ENCODE measurements at places on chromosomes 12 and 14.

GRCh38 chr12:130179621-130180020 is 17.4 kb downstream of the FZD10 start:
- DNase-seq: no peak

- no peak for DNase-seq
These were observed 214.2 kb downstream of the ADAMTS20 start for GRCh38 chr12:43337571-43338444.

GRCh38 chr12:51216642-51217041 is 1.2 kb downstream of the POU6F1 start:
- no peak for DNase-seq

DNA sequence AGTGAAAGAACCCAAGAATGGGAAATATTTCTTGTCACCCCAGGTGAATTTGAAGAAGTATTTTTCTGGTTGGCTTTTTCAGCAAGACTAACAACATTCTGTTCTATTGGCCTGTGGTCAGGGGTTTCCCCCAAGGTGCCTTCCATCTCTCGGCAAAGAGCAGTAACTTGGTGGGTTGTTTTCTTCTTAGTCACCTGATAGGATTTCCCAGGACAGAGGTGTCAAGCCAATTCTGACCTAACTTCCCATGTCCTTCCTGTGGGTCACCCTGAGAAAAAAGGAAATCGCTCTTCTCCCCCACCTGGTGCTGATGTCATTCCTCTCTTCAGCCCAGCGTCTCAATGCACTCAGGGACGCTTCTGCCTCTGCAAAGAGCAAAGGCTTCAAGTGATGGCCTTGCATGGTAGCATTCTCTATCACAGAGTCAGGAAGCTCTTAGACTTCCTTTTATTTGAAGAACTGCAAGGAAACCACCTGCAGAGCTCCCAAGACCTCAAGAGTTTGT is 16.1 kb upstream of the IFNG start:
- peak; percentile 74 for DNase-seq

- DNase-seq: no peak
These were observed 74.2 kb downstream of the RBM19 start for GRCh38 chr12:113891739-113892520.

DNA sequence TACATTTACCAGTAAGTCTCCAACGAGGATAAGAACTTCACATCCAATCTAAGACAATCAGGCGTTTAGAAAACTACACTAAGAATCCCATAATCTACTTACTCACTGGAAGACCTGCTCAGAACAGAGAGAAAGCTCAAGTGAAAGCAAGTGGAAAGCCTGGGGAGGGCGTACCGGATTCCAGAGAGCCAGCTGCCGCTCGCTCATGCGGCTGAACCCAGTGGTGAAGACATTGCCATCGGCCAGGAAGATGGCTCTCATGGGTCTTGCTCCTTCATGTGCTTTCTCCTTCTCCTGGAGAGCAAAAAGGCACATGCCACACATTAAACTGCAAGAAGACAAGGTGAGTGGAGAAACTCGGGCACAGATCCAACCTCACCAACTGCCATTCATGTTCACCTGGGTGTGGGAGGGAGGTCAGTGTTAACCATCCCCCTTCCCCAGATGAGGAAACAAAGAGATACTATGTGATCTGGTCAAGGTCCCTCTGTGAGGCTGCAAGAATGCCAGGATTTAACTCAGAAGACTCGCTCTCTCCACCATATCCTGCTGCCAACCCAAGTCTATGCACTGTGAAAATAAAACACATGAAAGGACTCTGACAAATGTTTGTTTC is 23.5 kb upstream of the SELPLG start:
- DNase-seq: no peak

DNA sequence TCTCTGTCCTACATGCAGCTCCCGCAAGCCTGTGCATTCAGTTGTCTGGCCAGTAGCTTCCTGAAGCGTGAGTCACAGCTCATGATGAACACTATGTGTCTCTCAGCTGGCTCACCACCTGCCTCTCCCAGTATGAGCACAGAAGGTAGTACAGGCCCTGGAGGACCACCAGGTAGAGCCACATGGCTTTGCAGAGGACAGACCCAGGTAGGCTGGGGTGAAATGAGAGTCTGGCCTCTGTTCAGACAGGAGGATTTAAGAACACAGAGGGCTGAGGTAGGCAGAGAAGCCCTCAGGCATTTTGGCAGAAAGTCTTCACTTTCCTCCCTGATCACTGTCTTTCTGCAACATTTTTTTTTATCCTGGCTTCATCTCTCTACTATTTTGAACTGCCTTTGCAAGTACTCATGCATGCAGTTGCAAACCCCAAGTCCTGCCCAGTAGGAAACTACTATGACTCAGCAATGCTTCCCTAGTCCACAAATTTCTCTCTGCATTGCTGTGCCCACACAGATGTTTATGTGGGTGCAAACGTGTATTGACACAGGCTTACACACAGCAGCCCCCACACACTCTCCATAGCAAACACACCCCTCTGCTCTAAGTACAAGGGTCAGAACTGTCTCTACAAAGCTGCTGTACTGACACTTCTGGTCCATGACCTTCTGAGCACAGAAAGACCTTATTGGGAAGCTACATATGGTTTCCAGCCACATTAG is 7.2 kb upstream of the SDR9C7 start:
- no peak for DNase-seq

DNA sequence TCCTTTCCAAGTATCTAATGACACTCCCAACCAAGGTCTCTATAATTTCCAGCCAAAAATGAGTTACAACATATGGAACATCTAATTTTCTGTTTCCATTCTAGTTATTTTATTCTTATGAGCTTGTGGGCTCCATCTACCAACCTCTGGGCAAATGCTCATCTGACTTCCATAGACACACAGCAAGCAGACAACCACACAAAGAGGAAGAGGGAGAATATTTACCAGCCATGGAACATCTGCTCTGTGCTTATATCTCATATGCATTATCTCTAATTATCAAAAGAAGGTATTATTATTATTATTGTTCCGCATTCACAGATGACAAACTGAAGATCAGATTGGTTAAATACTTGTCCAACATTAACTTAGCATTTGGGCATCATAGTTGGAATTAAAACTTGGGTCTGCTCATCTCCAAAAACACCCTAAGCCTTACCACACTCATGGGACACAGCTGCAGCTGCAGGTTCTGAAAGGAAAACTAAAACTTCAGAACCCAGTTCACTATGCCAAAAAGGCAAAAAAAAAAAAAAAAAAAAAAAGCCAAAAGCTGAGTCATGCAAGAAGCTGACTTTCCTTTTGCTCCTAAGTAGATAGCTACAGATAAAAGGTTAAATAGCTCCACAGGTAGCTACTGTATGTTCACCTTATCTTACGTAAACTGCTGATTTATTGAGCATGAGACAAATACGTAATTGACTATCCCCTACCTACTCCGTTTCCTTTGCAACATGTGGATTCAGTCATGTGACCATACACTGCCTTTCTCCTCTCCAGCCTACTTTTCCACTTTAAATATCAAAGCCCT is 23.6 kb upstream of the TCL1B start:
- DNase-seq: no peak

- DNase-seq: peak; percentile 57
These were observed 2.5 kb downstream of the USP44 start for GRCh38 chr12:95548539-95549391.

- DNase-seq: no peak
These were observed 49.9 kb downstream of the ESR2 start for GRCh38 chr14:64244279-64244678.

- DNase-seq: no peak
These were observed 41.5 kb downstream of the APAF1 start for GRCh38 chr12:98686603-98687002.

DNA sequence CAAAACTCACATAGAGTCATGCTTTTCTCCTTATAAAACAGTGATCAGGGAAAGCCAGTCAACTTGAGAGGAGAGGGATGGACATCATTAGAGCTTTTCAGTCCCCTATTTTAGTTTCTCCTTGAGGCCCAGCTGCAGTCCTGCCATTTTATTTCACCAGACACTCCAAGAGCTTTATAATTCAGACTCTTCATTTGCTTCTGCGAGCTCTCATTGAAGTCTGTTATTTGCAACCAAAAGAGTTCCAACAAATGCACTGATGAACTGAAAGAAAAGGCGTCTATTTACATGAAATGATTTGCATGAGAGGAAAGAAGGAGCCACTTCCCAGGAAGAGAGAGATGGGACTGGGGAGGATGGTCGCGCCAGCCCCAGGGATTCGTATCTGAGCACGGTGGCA is 86.8 kb downstream of the NDUFA12 start:
- DNase-seq: no peak

DNA sequence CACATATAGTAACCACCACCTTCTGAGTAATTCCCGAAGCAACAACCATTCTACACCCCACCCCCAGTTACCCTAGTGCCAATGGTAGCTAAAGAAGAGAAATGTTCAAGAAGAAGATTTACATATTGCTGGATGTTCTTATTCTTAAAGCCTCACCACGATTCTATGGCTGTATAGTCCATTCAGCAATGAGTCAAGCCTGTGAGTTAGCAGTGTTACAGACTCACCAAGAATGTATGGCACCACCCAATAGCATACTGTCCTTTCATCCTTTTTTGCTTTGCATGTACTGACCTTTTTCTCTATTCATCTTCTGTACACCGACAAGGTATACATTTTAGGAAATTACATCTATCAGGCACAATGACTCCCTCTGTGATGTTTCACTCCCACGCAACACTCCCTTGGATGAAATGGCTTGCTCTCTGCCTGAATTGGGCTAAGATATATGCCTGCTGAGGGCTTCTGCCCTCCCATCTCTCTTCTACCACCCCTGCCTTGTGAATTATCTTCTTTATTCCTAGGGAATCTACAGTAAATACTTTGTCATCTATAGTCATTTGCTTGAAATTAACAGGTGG is 945.8 kb downstream of the DIO2 start:
- no peak for DNase-seq

GRCh38 chr14:97410667-97411620 is 613.8 kb downstream of the VRK1 start:
- DNase-seq: no peak

DNA sequence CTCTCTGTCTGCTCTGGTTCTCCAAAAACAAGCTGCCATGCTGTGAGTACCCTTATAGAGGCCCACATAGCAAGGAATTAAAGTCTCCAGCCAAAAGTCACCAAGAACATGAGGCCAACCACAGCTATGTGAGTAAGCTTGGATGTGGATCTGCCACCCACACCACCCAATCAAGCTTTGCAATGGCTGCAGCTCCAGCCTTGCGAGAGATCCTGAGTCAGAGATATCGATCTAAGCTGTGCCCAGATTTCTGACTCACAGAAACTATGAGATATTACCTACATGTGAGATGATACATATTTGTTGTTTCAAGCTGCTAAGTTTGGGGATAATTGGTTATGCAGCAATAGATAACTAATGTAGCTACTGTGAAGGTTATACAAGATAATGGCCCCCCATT is 15.5 kb upstream of the TMEM233 start:
- no peak for DNase-seq

- no peak for DNase-seq
These were observed 394.5 kb upstream of the ATP2B1 start for GRCh38 chr12:90102957-90103652.

DNA sequence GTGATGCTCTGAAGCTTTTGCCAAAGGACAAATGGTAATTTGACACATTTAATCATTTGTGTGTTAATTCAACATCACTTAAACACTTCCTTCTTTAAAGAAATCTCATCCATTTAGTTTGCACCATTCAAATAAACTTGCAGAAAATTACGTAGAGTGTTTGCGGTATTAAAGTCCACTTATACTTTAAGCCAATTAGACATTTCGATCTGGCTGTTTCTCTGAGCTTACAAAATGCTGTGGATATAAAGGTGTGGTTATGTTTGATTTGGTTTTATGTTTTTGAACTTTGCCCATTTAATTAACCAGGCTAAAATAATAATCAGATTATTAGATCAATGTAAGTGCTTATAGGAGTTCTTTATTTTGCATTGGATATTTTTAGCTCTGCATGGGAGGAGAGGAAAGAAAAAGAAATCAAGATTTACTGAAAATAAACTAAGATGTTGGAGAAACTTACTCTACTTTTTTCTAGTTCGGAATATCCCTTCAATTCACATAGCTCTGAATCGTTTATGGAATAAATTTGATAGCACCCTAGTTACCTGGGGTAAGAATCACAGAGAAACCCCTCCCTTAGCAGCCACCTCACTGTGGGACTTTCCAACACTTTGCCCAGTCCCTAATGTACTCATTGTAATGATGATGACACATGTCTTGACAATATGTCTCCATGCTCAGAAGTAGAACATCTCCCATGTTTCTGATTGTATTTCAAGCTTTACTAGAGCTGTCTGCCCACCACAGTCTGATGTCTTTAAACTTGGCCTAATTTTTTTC is 268.0 kb downstream of the BTG1 start:
- no peak for DNase-seq

GRCh38 chr12:108663324-108664015 is 29.8 kb upstream of the SELPLG start:
- DNase-seq: no peak

DNA sequence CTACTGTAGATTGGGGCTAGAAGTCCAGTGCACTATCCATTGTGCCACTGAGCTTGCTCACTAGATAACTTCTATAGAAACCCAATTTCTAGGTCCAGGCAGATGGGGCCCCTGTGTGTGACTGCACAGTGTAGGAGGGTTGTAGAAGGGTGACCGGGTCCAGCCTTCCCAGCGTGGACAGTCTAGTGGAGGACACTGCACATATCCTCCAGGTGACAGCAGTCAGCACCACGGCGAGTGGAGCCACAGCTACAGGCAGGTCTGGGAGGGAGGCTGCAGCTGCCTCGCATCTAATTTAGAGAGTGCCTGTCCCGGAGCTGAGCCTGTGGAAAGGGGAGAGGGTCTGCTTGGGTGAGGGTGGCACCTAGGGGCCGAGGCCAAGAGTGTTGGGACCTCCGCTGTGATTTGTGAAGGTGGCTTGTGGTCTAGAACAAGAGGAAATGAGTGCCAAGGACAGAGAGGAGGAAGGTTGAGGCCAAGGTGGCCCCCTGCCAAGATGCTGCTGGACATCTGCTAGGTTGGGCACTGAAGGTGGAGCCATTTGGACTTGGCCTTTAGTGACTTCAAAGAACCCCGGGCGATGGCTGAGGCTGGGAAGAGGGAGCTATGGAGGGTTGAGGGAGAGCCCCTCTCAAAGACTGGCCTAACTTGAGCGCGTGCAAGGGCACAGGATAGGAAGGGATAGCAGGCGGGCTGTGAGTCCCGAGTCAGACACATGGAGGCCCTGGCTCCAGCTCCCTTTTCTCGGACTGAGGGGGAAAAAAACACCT is 46.0 kb upstream of the TRAF3 start:
- DNase-seq: no peak

Data from activated CD4-positive, alpha-beta T cell treated with anti-CD3 and anti-CD28 coated beads, Interleukin-2, amount 10 ng/mL, durations not matched to agents 7 days and 5 days (primary cell).